ENCODE measurements at places on chromosomes 7 and 10.

GRCh38 chr10:73576890-73577591, 14.1 kb downstream of the USP54 start:
- DNase-seq, result no peak

DNA sequence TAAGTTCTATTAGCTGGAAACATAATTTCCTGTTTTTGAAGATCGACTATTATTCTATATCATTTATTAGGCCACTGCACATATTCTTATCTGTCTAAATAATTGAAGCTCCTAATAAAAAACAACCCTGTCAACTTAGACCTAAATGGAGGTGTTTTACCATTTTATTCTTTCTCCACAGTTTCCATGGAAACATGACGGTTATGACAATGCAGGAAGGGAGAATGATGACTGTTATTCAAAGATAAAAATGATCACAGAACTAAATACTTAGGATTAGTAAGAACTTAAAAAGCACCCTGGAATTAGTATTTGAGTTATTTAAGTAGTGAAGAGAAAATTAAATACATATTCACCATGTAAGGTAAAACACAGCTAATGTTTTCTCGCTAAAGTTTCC, 119.9 kb upstream of the DKK1 start:
- DNase-seq, result no peak

DNA sequence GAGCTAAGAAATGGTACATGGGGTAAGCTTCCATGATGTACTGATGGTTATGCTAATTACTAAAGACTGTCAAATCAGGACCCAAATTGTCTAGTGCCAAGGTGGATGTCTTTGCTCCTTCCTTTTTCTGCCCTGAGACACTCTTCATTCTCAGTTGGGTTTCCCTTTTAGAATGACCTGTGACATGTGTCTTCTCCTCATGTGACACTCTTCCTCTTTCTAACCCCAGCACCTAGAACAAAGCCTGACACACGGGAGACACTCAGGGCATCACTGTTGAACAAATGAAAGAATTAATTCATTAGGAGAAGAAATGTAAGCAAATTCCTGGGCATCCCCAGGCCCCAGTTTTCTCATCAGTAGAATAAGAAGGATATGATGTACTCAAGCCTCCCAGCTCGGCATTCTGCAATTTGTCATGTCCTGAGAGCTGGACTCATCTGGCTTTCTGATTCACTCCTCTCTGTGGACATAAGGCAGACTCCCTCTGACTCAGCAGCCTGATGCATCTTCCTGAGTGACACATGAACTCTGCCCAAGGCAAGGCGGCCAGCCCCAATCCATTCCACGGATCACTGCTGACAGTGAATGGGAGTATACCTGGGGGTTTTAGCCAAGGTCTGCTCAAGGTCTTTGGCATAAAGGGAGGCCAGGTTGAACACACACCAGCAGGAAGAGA, 473.8 kb downstream of the KCNMA1 start:
- no peak for DNase-seq

GRCh38 chr7:71251706-71252105, 119.8 kb downstream of the GALNT17 start:
- no peak for DNase-seq

- no peak for DNase-seq
Measured at GRCh38 chr7:135441791-135442190, 68.1 kb downstream of the CNOT4 start.

GRCh38 chr7:75872073-75872782, 6.6 kb upstream of the RHBDD2 start:
- no peak for DNase-seq

DNA sequence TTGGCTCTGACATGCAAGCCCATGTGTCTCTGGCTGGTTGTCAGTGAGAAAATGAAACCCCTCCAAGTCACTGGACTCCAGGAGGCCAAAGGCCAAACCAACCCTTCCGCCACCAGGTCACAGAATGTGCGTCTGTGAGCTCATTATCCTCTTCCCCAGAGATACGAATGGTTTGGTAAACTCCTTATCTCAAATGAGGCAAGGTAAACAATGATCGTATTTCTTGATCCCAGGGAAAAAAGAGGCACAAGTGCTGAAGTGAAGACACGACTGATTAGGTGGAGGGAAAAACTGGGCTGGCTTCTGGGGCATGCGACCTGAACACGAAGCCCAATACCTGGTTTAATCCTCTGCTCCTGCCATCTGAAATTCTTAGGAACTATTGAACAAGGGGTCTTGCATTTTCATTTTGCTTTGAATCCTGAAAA, 70.6 kb upstream of the ARID5B start:
- DNase-seq, result no peak

- DNase-seq, result peak; percentile 65
Measured at GRCh38 chr7:816751-817671, 15.3 kb upstream of the SUN1 start.

- peak; percentile 32 for DNase-seq
Measured at GRCh38 chr10:87734987-87735827, 75.5 kb downstream of the PAPSS2 start.

GRCh38 chr7:79691074-79691473, 237.6 kb upstream of the MAGI2 start:
- no peak for DNase-seq

- DNase-seq, result no peak
Measured at GRCh38 chr7:25402532-25402931, 174.2 kb upstream of the NPVF start.

GRCh38 chr7:147535701-147536111, 1054.9 kb upstream of the C7orf33 start:
- DNase-seq, result no peak

DNA sequence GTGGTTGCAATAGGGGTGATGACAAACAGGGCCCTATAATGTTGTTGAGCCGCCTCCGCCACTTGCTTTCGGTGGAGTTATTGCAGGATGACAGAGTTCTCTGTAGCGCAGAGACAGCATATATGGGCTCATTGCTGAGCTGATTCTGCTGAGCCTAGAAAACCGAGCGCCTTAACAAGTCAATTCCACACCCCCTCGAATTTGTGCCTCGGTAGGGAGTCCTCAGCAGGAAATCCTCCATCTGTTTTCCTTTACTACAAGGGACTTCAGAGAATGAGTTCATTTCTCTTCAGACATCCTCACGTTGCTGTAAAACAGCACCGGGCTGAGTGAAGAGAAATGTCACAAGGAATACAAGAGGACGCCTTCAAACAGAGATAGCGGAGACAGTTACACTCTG, 90.7 kb upstream of the KIAA1217 start:
- DNase-seq, result no peak

GRCh38 chr10:132306864-132307751, 642 bp downstream of the STK32C start:
- peak; percentile 70 for DNase-seq

GRCh38 chr7:145152589-145152988, 316.7 kb upstream of the TPK1 start:
- DNase-seq, result no peak

GRCh38 chr7:148391591-148391990, 199.0 kb upstream of the C7orf33 start:
- no peak for DNase-seq

GRCh38 chr7:12570534-12571461, at the start of gene SCIN:
SCIN (plus strand) TSS chr7:12570720; CDS start chr7:12570787, 67 bp downstream.
- DNase-seq, result peak; percentile 74

- no peak for DNase-seq
Measured at GRCh38 chr7:70670288-70670687, 461.7 kb upstream of the GALNT17 start.

- no peak for DNase-seq
Measured at GRCh38 chr7:30559611-30560010, 35.1 kb upstream of the GARS1 start.

- no peak for DNase-seq
Measured at GRCh38 chr7:139748941-139749340, 28.9 kb downstream of the HIPK2 start.

- peak; percentile 72 for DNase-seq
Measured at GRCh38 chr10:23173214-23174073, 18.7 kb upstream of the PTF1A start.

GRCh38 chr7:36456138-36456537, 66.5 kb downstream of the ANLN start:
- DNase-seq, result no peak

- no peak for DNase-seq
Measured at GRCh38 chr7:120521761-120522737, 249.1 kb downstream of the KCND2 start.

DNA sequence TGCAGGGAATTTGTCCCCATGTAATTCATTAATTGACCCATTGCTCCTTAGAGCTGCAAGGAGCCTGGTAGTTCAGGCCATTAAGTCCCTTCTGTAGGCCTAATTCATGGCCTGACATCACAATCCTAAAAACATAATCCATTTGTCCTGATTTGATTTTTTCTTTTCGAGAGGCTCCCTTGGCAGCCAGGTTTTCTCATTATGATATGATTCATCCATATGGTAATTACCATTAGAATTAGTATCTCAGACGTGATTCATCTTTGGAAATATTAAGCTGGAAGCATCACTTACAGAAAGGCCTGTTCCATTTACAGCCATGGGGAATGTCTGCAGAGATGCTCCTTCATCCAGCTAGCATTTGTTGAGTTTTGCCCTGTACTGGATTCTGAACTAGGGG, 128.5 kb downstream of the PLCE1 start:
- DNase-seq, result no peak

GRCh38 chr7:137804836-137805235, 41.9 kb downstream of the DGKI start:
- no peak for DNase-seq

GRCh38 chr7:50718311-50718710, 64.4 kb downstream of the GRB10 start:
- no peak for DNase-seq

DNA sequence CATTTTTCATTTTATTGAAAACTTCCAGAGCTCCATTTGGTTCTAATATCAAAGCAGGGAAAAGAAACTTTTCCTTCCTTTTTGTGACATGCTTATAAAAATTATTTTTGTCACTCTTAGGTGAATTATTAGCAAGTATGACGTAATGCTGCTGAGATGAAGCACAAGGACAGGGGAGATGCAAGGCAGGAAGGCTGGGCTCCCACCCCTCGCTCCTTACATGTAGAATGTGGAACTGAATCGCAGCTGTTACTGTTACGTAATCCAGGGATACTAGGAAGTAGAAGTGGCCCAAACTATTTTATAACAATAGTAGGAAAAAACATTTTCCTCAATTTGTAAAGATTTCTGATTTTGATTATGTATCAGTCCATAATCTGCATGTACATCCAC, 17.1 kb upstream of the GTPBP4 start:
- no peak for DNase-seq

- DNase-seq, result no peak
Measured at GRCh38 chr7:132901241-132901640, 180.6 kb downstream of the CHCHD3 start.

GRCh38 chr7:84642611-84643010, 448.0 kb upstream of the SEMA3A start:
- DNase-seq, result no peak

GRCh38 chr10:86042161-86042560, 324.4 kb downstream of the GRID1 start:
- no peak for DNase-seq

DNA sequence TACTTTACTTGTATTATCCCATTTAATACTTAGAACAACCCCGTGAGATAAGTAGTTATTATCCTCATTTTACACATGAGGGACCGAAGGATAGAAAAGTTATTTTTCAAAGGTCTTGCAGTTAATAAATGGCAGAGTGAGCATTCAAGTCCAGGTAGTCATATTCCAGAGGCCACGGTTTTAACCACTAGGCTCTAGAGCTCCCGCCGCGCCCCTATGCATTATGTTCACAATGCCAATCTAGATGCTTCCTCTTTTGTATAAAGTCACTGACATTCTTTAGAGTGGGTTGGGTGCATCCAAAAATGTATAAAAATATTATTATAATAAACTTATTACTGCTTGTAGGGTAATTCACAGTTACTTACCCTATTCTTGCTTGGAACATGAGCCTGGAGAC, 11.4 kb upstream of the CFAP69 start:
- no peak for DNase-seq

DNA sequence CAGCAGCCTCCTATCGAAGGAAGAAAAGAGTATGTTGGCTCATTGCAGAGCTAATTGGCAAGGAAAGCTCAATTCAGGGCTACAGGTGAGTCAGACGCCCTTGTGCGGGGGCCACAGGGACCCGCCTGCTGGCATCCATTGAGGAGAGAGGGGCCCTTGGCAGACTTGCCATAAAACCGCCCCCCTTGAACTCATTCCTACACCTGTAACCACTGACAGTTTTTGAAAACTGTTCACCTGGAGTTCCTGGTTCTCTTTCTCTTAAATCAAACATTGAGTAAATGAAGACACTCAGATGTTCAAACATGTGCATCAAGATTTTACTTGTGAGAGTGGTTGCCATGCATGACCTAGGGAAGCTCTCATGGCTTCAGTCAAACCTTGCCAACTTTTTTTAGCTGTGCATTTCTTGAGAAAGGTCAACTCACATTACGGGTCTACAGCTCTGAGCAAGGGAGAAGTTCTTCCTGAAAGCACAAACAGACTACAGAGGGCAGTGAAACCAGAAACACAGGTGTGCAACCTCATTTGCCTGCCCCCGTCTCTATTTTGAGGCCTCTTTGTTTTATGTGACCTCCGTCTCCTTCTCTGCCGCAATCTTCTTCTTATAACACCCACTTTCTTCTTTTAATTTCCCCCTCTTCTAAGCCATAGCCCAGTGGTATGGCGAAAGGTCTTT, 87.8 kb downstream of the TBXAS1 start:
- no peak for DNase-seq

DNA sequence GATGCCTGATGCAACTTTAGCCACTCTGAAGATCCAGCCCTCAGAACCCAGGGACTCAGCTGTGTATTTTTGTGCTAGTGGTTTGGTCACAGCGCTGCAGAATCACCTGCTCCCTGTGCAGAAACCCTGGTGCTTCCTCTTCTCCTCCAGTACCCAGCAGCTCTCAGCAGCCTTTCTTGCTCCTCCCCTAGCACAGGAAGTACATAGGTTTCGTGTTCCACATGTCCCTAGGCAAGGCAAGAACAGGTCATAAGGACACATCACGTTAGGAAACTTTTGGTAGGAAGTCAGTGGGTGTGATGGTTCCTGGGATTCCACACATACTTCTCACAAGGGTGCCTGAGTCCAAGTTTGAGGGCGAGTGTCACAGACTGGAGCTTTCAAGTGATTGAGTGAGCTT, 167.9 kb upstream of the PRSS1 start:
- no peak for DNase-seq

- no peak for DNase-seq
Measured at GRCh38 chr7:158975526-158976467, 119.4 kb downstream of the DYNC2I1 start.

DNA sequence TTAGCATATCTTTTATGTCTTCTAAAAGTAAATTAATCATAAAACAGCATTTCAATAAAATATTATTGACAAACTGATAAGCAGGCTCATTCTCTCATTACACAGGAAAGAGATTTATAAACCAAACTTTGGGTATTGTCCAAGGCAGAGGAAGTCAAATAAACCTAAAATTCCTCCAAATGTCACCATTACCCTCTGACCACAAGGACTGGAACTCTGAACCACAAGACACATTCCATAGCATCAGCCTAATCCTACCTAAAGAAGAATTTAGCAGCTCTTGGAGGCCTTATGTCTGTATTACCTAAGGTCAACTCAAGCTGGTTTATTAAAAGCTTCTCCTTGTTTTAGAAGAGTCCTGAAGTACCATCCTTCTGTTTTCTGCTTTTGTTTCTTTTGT, 82.4 kb upstream of the SLC13A1 start:
- DNase-seq, result no peak

Data from pancreas (tissue), 10 donors.